Panc1 (cell line): ENCODE measurements at places on chromosomes 6 and 20.

- no peak for DNase-seq
Observed at GRCh38 chr6:42032366-42032765, 18.0 kb upstream of the TAF8 start.

DNA sequence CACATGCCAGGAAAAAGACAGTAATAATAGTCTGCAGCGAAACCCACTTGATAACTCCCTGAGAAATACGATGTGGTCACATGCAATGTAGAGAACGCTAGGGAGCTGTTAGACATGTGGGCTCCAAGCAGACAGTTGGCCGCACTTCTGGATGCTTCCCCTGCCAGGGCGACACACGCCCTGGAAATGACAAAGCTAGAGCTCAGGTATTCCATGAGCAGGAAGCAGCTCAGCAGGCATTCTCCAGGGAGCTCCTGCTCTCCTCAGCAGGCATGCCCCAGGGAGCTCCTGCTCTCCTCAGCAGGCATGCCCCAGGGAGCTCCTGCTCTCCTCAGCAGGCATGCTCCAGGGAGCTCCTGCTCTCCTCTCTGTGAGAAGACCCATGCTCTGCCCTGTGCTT, 52.4 kb upstream of the NXT1 start:
- DNase-seq, result no peak

GRCh38 chr6:67630146-67630545, 1004.9 kb upstream of the ADGRB3 start:
- DNase-seq, result no peak

DNA sequence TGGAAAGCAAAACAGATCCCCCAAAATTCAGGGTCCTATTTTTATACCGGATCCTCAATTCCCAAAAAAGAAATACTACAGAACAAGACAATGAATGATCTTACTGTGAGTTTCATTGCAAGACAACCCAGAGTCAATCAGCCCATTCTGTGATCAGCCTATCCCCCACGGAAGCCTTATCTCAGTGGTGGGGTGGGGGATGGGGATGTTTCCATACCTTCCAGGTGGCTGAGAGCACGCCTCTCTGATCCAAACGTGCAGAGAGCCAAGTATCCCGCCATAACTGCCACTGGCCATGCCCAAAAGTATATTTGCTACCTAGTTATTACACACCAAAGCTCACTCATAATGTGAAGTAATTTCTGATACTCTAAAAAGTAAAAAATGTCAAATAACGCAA, 15.1 kb downstream of the WFDC2 start:
- no peak for DNase-seq

DNA sequence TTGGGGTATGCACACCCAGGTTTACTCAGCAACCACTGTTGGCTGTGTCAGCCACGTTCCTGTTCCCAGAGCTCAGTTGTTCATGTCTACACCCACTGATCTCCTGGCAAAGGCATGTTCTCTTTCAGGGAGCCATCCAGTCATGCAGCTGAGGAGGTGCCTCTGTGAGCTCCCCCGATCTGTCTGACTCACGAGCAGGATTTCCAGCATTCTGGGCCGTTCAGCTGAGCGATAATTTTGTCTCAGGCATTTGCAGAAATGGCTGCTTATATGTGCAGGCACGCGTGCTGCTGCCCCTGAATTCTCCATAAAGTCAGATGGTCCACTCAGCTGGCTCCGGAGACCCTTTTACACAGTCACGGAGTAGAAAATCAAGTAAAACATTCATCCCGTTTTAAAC, 78.4 kb upstream of the IYD start:
- no peak for DNase-seq

DNA sequence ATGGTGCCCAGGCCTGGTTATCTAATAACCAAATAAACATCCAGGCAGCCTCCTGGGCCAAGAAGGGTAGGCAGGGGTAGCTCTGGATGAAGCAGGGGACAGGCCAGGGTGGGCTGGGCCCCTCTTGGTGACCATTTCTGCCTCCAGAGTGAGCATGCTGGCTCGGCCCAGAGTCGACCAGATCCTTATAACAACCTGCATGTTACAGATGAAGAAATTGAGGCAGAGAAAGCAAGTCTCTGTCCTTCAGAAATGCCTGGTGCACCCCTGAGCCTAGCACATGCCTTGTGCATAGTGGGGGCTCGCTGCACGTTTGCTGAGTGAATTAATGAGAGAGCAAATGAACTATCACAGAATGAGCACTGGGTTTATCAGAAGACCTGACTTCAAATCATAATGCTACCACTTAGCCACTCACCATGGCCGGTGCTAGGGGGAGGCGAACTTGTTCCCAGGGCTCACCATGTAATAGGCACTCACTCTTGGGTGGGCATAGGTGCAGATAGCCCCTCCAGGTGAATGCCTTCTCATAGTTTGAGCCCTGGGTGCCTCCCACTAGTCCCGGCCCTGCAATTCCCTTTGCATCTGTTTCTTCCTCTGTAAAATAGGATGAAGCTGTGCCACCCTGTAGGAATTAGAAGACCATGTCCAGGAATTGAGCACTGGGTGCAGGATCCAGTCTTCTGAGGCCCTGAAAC, 3.8 kb upstream of the APCDD1L start:
- DNase-seq, result no peak

DNA sequence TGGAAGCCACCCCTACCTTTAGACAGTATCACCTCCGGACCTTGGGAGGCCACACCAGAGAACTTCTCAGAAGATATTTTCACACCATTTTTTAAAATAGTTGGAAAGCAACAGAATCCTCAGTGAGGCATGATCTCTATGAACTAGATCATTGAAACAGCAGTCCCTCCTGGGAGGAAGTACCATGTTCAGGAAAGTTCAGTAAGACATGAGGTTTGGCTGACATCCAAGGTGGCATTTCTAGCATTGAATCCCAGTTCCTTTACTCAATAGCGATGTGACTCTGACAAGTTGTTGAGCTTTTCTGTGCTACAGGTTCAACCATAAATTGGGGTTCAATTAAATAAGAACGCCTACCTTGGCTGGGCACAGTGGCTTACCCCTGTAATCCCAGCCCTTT, 169.0 kb downstream of the TBC1D7 start:
- DNase-seq, result no peak

DNA sequence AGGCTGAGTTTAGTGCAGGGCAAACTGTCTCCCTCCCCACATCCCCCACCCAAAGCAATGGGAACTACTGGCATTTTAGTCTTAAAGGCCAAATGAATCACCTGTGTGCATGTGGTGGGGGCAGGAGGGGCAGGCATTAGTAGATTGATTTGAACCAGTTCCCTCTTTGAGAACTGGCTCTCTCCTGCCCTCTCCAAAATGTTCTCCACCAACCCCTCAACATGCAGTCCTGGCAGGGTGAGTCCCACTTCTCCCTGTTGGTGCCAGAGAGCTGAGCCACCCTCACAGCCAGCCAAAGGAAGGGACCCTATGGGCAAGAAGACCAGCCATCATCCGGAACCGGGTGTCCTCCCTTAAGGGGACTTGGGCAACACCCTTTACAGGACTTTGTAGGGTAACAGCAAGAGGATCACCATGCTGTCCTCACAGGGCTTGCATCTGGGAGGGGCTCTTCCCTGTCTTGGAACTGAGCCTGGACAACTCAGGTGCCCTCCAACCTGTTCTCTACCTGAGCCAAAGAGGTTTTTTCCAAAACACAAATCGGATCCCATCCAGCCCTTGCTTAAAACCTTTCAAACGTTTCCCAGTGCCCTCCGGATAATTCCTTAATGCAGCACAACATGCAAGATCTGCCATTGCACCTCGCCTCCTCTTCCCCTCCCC, 80.6 kb downstream of the MRPL14 start:
- DNase-seq, result no peak

GRCh38 chr20:3011752-3012151, 31.7 kb upstream of the GNRH2 start:
- DNase-seq, result no peak

DNA sequence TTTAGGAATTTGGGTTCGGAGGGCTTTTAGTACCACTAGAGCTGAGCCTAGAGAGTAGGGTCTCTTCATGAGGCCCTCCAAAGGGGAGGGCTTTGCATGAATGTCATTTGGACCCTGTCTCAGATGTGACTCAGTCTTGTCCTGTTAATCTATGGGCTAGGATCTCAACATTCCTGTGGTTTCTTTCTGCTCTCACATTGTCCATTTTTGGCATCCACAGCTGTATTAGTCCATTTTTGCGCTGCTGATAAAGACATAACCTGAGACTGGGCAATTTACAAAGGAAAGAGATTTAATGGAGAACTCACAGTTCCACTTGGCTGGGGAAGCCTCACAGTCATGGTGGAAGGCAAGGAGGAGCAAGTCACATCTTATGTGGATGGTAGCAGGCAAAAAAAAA, 61.0 kb downstream of the CRYBG1 start:
- DNase-seq, result no peak

GRCh38 chr20:43506238-43506637, 1.3 kb upstream of the L3MBTL1 start:
- DNase-seq, result no peak

DNA sequence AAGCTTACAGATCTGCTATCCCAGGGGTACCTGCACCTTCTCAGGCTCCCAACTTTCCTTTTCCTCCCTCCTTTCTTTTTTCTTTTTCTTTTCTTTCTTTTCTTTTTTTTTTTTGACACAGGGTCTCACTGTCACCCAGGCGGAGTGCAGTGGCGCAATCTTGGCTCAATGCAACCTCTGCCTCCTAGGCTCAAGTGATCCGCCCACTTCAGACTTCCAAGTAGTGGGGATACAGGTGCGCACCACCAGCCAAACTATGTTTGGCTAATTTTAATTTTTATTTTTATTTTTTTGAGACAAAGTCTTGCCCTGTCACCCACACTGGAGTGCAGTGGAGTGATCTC, 36.0 kb downstream of the PIM1 start:
- DNase-seq, result no peak

GRCh38 chr6:28880894-28881780, 42.6 kb downstream of the TRIM27 start:
- DNase-seq, result no peak

- DNase-seq, result no peak
Observed at GRCh38 chr6:10302566-10303235, 112.2 kb downstream of the TFAP2A start.

DNA sequence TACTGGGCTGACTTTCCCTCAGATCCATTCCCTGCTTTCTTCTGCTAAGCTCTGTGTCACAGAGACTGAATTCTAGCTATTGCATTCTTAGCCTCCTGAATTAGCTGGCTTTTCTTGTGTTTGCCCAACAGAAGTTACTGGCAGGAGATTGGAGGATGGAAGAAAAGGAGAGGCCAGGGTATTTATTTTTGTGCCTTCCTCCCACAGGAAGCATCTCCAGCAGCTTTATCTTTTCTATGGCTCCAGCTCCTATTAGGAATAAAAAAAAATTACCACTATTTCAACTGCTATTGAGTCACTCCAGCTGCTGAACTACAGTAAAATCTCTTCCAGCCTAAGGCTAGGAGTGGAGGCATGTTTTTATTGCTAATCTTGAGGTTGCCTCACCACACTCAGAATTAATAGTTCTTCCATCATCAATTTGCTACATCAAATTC, 492.4 kb downstream of the RFPL4B start:
- no peak for DNase-seq
